M059J (cell line): ENCODE measurements at places on chromosomes 1 and 21. TPM values are rescaled to one million over a fixed set of nuclear protein-coding genes. Genes with fewer than 3 reads are reported as not detected.

- no peak for DNase-seq
Measured at GRCh38 chr1:223133306-223133823, 9.7 kb downstream of the TLR5 start.

DNA sequence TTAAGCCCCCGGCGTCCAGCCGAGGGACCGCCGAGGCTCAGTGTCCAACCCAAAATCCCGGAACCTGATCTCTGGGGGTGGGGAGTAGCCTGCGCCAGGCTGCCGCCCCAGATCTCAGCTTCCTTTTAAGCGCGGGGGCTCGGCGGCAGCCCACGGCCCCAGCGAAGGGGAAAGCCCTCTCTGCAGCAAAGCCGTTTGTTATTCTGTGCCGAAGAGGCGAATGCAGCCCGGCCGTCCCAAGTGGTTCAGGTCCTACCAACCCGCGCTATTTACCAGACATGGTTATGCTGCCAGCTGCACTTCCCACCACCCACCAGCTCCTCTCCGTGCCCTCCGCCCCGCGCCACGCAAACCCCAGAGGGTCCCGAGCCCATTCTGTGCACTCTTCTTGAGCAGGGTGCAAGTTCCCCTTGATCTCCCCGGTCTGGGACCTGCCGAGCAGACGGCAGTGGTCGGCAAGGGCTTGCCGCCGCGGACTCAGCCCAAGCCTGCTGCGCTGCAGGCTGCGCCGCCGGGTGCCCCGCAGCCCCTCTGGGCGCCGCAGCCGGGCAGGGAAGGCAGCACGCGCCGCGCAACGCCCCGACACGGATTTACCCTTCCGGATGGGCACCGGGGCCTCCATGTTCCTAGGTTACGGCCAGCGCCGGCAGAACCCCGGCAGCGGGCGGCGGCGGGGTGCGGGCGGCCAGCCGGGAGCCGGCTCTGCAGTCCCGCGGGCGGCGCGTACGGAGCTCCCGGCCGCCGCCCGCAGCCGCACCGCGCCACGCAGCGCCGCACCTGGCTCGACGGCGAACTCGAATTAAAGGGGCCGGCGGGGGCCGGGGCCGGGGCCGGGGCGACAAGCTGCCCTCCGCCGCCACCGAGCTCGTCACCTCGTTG lies 738 bp upstream of the KCNA2 start:
- DNase-seq: no peak

- DNase-seq: no peak
Measured at GRCh38 chr1:203475012-203475981, at the start of gene PRELP. Gene PRELP (plus strand): TSS chr1:203475806. CDS start chr1:203483185, 7,379 bp downstream.

- no peak for DNase-seq
Measured at GRCh38 chr1:207054491-207054890, 1.4 kb downstream of the PFKFB2 start.

GRCh38 chr1:75723989-75724471 lies 479 bp upstream of the ACADM start:
- peak; percentile 70 for DNase-seq

DNA sequence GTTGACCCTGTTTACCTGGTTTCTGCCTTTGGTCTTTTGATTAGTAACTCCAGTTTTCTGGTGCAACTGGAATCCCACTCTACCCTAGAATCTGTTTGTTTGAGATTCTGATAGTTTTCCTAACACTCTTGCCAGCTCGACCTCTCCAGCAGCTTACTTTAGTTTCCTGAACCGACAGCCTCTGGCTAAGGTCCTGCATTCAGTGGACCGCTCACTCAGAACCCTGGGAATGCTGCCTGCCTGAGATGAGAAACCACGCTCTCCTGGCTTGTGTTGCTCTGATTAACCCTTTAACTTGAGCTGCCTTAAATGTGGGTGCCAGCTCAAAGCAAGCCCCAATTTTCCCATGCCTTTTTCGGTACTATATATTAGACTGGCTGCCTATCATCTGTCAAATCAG lies 45.3 kb upstream of the SIPA1L2 start:
- DNase-seq: peak; percentile 44

GRCh38 chr1:199821029-199821779 lies 206.3 kb upstream of the NR5A2 start:
- peak; percentile 10 for DNase-seq

DNA sequence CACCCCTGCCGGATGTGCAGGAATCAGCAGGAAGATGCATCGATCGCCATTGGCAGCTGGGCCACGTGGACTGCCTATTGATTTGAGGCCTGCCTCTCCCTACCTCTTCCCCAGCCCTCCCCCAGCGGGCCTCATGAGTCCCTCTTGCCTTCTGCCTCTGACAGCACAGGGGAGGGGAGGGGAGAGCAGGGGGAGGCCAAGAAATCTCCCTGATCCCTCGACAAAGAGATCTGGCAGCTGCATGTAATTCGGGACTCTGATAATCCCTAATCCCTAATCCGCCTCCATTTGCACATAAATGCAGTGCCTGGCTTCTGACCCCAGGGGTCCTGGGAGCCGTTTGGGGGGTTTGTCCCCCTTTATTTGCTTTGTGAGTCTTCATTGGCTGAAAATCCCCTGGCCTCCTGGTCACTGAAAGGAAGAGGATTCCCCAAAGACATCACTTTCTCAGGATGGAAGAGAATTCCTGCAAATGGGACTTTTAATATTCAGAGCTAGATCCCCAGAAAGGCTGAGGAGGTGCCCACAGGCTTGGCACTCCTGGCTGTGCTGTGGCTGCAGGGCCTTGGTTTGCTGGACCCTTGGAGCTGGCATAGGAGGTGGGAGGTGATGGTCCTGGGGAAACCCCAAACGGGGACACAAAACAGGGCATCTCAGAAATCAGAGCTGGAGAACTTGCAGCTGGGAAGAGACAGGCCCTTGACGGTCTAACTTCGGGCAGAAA lies 239.4 kb upstream of the POU3F1 start:
- no peak for DNase-seq

GRCh38 chr1:198472997-198473396 lies 67.5 kb downstream of the ATP6V1G3 start:
- DNase-seq: no peak

DNA sequence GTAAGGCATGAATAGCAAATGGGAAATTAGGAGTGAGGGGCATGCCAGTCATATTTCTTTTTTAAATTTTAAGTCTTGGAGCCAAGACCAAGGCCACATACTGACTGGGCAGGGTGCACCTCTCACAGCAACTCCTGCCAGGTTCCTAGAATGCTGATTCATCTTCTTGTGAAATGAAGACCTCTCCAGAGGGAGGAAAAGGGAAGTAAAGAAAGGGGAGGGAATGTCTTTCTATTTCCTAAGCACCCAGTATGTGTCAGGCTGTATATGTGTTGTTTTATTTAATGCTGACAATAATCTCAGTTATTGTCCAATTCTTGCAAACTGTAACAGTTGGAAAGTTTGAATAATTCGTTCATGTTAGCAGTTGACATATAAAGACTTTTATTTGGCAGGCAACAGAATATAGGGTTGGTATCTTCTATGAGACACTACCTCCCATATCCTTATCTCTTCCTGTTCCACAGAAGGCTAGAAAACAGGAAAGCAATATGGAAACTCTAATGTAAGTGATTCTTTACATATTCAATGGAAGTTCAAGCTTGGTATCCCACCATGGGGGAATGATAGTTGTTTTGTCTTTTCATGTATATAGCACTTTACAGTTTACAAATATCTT lies 259.1 kb upstream of the USP24 start:
- peak; percentile 49 for DNase-seq

DNA sequence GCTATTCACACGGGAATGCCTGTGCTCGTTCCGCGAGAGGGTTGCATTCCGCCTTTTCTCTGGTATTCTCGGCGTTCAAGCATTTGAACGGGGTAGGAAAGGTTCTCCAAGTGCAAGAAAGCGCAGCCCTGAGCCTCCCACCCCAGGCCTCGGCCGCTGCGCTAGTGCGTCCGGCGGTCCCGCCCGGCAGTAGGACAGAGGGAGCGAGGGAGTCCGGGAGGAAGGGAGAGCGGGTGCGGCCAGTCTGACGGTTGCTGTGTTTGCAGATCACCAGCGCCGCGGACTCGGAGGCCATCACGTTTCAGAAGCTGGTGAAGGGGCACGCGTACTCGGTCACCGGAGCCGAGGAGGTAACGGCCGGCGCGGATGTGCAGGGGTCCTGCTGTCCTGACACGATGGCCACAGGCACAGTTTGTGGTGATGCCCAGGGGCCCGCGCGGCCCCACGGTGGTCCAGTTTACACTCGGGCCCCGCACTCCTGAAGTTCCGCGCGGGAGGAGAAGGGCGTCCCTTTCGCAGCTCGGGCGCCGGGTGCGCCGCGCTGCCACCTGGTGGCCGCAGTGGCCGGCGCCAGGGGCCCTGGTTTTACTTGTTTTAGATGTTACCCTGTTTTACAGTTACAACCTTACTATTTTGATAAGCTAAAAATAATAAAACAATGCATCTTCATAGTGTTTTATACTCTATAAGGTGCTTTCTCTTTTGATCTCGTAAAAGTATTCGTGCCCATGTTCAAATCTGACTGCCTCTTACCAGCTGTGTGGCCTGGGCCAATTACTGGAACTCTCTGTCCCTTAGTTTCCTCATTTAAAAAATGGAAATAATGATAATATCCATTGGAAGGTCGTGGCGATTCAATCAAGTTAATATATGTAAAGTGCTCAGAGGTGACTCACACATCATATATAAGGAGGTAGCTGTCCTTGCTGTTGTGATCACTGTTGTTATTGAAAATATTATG lies 36.7 kb downstream of the CAPN2 start:
- DNase-seq: no peak

- DNase-seq: peak; percentile 32
Measured at GRCh38 chr1:204746838-204747442, 61.4 kb upstream of the LRRN2 start.

- no peak for DNase-seq
Measured at GRCh38 chr1:34904236-34905097, 25.0 kb downstream of the DLGAP3 start.

GRCh38 chr1:70333245-70333644 lies 21.3 kb downstream of the ANKRD13C start:
- no peak for DNase-seq

DNA sequence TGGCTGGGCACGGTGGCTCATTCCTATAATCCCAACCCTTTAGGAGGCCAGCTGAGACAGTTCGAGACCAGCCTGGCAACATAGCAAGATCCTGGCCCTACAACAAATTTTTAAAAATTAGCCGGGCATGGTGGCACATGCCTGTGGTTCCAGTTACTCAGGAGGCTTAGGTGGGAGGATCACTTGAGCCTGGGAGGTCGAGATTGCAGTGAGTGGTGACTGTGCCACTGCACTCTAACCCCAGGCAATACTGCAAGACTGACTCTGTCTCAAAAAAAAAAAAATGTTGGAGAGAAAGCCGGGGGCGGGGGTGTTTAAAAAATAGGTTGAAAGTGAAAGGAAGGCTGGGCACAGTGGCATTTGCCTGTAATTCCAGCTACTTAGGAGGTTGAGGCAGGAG lies 16.5 kb downstream of the CLDN19 start:
- peak; percentile 54 for DNase-seq

GRCh38 chr1:224733027-224733911 lies 117.2 kb downstream of the CNIH3 start:
- DNase-seq: peak; percentile 88

DNA sequence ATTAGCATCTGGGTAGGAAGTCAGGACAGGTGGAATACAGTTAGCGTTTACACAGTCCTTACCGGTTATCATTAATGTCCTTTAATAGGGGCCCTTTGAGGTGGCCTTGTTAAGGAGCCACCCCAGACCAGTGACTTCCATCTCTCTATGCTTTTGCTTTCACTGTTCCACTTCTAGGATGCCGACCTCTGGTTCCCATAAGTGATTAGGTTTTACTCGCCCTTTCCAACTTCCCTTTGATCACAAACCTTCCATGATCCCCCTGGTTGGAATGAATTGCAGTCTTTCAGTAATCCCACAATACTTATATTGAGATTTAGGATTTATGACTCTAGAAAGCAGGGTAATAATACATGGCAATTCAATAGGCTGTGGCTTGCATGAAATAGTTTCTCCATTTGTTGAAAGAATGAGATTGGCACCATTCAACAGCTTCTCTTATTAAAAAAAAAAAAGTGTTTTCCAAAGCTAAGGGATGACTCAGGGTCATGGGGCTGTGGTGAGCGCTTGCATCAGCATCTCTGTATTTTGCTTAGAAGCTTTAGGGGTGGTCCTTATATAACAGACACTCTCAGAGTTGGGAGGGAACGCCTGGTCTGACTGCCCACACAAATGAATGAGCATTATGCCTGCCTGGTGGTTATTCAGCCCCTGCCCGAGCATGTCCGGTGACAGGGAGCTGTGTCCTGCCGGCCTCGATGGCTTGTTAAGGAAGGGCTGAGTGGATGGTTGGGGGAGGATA lies 110.5 kb downstream of the CNIH3 start:
- peak; percentile 93 for DNase-seq

- no peak for DNase-seq
Measured at GRCh38 chr1:18638835-18639364, 8.3 kb downstream of the PAX7 start.

GRCh38 chr1:208271236-208271635 lies 27.1 kb upstream of the PLXNA2 start:
- DNase-seq: no peak

- no peak for DNase-seq
Measured at GRCh38 chr1:150511551-150511950, 3.6 kb downstream of the ECM1 start.

- peak; percentile 23 for DNase-seq
Measured at GRCh38 chr21:41511858-41512257, 3.9 kb upstream of the TMPRSS2 start.

DNA sequence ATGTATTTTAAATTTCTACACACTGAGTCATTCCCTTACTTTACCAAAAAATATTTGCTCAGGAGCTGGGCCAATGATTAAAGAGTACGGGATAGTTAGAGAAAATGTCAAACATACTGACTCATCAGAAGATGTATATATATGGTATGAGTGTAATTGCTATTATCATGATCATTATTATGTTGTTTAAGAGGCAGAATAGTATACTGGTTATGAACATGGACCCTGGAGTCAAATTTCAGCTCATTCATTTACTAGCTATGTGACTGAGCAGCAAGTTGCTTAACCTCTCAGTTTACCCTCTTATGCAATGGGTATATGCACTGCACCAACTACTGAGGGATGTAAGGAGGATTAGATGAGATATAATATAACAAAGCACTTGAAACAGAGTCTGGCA lies 41.2 kb upstream of the USH2A start:
- peak; percentile 84 for DNase-seq

- peak; percentile 45 for DNase-seq
Measured at GRCh38 chr1:167790117-167790516, 68.3 kb downstream of the MPZL1 start.

GRCh38 chr1:237672748-237673147 lies 218.0 kb downstream of the ZP4 start:
- peak; percentile 14 for DNase-seq

- DNase-seq: no peak
Measured at GRCh38 chr1:106717591-106717990, 338.9 kb upstream of the PRMT6 start.

MRPL9 gene
- 103 and 173 TPM in 2 replicates for total RNA-seq

PLA2G2F gene
- total RNA-seq: not detected in 2 replicates

PRAMEF14 gene
- total RNA-seq: not detected in 2 replicates

LIX1L gene
- total RNA-seq: 24.7 and 39.2 TPM in 2 replicates

NKAIN1 gene
- 0.12 and 2.8 TPM in 2 replicates for total RNA-seq

RO60 gene
- 57.3 and 88.1 TPM in 2 replicates for total RNA-seq

LAPTM5 gene
- 3.4 and 4.1 TPM in 2 replicates for total RNA-seq

CD52 gene
- not detected in 2 replicates for total RNA-seq

ADCY10 gene
- total RNA-seq: 0.15 TPM in 1 of 2 replicates, not detected in the other

RNU1-2 gene
- total RNA-seq: not detected in 2 replicates

TNFSF4 gene
- 14.6 and 14.7 TPM in 2 replicates for total RNA-seq

TGFBR3 gene
- 1.8 and 2.1 TPM in 2 replicates for total RNA-seq

CRYBG2 gene
- total RNA-seq: 0.42 and 2.0 TPM in 2 replicates

SELL gene
- 0.15 TPM in 1 of 2 replicates, not detected in the other for total RNA-seq

IL23R gene
- 0.07 TPM in 1 of 2 replicates, not detected in the other for total RNA-seq
